ENCODE measurements at places on chromosomes 6 and 20. TPM values are rescaled to one million over a fixed set of nuclear protein-coding genes. Genes with fewer than 3 reads are reported as not detected.

The TMEM217 gene
- 0.64 TPM for polyA plus RNA-seq

The DEFB124 gene
- not detected for polyA plus RNA-seq

The BEND6 gene
- polyA plus RNA-seq: not detected

The C6orf15 gene
- polyA plus RNA-seq: not detected

The KHDC1L gene
- polyA plus RNA-seq: not detected

The ZFP64 gene
- 7.8 TPM for polyA plus RNA-seq

The CGA gene
- not detected for polyA plus RNA-seq

The NNAT gene
- polyA plus RNA-seq: not detected

The ZNF322 gene
- 7.3 TPM for polyA plus RNA-seq

The ABHD12 gene
- 44.1 TPM for polyA plus RNA-seq

The LINC00237 gene
- polyA plus RNA-seq: not detected

The RFX6 gene
- not detected for polyA plus RNA-seq

The RTN4IP1 gene
- polyA plus RNA-seq: 7.7 TPM

The TFAP2C gene
- not detected for polyA plus RNA-seq

The NRSN1 gene
- polyA plus RNA-seq: not detected

The TOMM34 gene
- polyA plus RNA-seq: 22.1 TPM

The MAP7 gene
- 0.25 TPM for polyA plus RNA-seq

The MEP1A gene
- polyA plus RNA-seq: not detected

The NT5E gene
- polyA plus RNA-seq: 11.7 TPM

The TBXT gene
- not detected for polyA plus RNA-seq

The GNAS-AS1 gene
- polyA plus RNA-seq: not detected

The OR2H2 gene
- not detected for polyA plus RNA-seq

The SLC35B2 gene
- 39.4 TPM for polyA plus RNA-seq

The SLC17A5 gene
- polyA plus RNA-seq: 6.0 TPM

The SALL4 gene
- not detected for polyA plus RNA-seq

The C20orf141 gene
- not detected for polyA plus RNA-seq

The EPM2A gene
- 5.6 TPM for polyA plus RNA-seq
